ENCODE measurements at places on chromosomes 13 and 19.

DNA sequence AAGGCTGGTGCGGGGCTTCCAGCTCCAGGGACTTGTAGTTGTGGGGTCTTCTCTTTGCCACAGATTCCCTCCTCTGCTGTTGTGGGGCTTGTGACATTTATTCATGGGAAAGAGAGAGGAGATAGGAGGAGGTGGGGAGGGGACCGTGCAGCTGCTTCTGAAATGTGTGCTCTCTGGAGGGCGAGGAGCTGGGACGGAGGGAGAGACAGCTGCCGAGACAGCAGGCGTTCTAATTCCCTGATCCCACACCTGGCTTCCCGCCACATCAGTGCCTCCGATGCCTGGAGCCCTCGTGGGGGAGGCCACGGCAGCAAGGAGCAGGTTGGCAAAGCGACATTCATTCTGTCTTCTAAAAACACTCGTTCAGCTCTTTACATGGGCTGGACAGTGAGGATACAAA, 164.4 kb downstream of the USP12 start:
- no peak for DNase-seq

GRCh38 chr19:6017576-6017975, 39.6 kb upstream of the RANBP3 start:
- no peak for DNase-seq

DNA sequence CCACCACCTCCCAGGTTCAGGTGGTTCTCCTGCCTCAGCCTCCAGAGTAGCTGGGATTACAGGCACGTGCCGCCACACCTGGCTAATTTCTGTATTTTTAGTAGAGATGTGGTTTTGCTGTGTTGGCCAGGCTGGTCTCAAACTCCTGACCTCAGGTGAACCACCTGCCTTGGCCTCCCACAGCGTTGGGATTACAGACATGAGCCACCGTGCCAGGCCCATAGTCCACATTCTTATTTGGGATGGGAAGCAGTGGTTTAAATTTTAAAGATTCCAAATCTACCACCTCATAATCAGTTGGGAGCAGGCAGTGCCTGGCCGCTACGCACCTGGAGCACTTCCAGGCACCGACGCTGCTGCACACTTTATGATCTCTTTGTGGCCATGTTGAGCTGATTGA, 160.6 kb upstream of the SOX1 start:
- DNase-seq: no peak

- no peak for DNase-seq
Observed at GRCh38 chr13:35356572-35356971, 119.9 kb downstream of the MAB21L1 start.

- DNase-seq: no peak
Observed at GRCh38 chr19:56687031-56687430, 15.5 kb upstream of the ZNF835 start.

- no peak for DNase-seq
Observed at GRCh38 chr13:101698400-101698799, 245.9 kb downstream of the ITGBL1 start.

- DNase-seq: no peak
Observed at GRCh38 chr13:112562786-112563383, 25.1 kb downstream of the TUBGCP3 start.

Measured in hindlimb muscle (tissue), 1 donor.